ENCODE measurements at places on chromosomes 5 and 9.

GRCh38 chr5:119332978-119333401 is 22.8 kb upstream of the TNFAIP8 start:
- DNase-seq = no peak

- peak; percentile 9 for DNase-seq
Observed at GRCh38 chr9:109166771-109167601, at the start of gene FRRS1L. Gene FRRS1L, minus strand, starts transcription at chr9:109167249. Its CDS starts 111 bp downstream, at chr9:109167138.

- no peak for DNase-seq
Observed at GRCh38 chr9:36744678-36745077, 172.0 kb downstream of the MELK start.

- DNase-seq = no peak
Observed at GRCh38 chr5:6752782-6753181, 39.5 kb downstream of the TENT4A start.

- DNase-seq = no peak
Observed at GRCh38 chr5:123438244-123438643, 15.0 kb upstream of the CEP120 start.

- DNase-seq = no peak
Observed at GRCh38 chr5:135127439-135128240, 93.6 kb upstream of the PITX1 start.

- DNase-seq = no peak
Observed at GRCh38 chr5:173888473-173889131, 453 bp downstream of the CPEB4 start.

- DNase-seq = no peak
Observed at GRCh38 chr5:62473209-62473608, 60.6 kb downstream of the IPO11 start.

GRCh38 chr9:69104830-69105527 is 69.1 kb upstream of the TJP2 start:
- no peak for DNase-seq

DNA sequence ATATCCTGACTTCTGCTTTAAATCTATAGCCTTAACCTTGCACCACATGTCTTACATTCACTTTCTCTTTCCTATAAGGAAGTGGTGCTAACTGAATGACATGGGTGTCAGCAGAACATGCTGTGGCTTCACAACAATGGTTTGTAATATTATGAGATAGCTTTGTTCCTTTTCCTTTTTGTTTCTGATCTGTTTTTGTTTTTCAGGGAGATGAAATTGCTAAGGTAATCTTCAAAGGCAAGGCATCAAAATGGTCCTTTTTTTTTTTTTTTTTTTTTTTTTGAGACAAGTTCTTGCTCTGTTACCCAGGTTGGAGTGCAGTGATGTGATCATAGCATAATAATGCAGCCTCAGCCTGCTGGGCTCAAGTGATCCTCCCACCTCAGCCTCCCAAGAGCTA is 53.6 kb upstream of the RANBP6 start:
- DNase-seq = no peak

- no peak for DNase-seq
Observed at GRCh38 chr9:25648116-25648515, 30.1 kb downstream of the TUSC1 start.

GRCh38 chr9:121798941-121799340 is 147.5 kb downstream of the DAB2IP start:
- no peak for DNase-seq

GRCh38 chr9:133803745-133804144 is 65.6 kb upstream of the SARDH start:
- DNase-seq = no peak

DNA sequence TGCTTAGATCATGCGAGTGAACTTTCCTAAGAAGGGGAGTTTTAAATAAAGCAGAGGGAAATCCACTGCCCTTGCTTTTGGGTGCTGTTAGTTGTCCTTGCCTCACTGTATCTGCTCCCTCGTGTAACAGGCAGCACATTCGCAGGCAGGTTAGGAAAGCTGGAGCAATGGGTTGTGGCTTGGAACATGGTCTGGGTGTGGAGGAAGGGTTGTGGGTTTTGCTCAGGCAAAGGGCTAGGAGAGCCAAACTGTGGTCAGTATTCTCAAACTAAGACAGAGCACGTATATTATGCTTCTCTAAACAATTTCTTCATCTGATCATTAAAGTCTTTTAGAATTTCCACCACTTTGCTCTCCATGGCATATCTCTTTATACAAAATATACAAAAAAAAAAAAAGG is 135.7 kb downstream of the FANCC start:
- no peak for DNase-seq

DNA sequence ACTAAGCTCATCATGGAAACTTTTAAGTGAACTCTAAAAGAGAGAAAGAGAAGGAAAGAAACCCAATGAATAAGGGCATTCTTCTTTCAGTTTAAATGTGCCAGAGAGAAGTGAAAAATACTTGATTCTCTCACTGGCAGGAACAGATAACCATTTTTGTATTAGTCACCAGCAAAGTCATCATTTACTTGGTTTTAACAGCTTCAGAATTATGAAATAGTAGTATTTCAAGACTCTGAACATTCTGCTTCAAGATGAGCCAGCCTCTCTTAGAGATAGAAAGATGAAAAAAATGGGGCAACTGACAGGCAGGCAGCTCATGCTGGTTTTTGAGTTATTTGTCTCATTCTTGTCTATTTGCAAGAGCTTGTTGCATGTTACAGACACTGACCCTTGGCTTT is 103.5 kb downstream of the GCNT1 start:
- no peak for DNase-seq

DNA sequence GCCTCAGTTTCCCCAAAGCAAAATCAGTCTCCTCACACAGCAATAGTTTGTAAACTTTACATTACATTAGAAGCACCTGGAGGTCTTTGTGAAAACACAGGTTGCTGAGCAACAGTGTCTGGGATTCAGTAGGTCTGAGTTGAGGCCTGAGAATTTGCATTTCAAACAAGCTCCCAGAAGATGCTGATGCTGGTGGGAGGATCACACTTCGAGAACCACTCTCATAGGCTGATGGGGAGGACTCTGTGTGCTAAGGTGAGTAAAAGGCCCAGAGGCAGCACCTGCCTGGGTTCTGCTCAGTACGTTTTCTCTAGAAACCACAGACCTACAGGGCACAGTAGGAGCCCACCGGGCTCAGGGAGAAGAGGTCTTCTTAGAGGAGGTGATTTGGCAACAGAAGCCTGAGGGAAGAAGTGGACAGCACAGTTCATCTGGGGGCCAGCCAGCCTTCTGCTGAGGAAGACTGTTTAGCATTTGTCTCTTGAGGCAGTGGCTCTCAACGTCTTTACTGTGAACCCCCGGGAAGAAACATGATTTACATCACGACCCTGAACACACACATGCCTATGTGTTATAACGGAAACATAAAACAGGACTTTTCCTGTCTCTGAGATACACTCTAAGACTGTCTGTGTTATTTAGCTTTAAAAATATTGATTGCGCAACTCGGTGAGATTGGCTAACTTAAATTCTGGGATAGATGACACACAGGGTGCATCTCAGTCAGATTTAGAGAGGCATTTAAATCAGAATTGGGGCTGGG is 24.8 kb upstream of the DENND1A start:
- no peak for DNase-seq

- no peak for DNase-seq
Observed at GRCh38 chr5:133289686-133290367, 238.0 kb downstream of the HSPA4 start.

DNA sequence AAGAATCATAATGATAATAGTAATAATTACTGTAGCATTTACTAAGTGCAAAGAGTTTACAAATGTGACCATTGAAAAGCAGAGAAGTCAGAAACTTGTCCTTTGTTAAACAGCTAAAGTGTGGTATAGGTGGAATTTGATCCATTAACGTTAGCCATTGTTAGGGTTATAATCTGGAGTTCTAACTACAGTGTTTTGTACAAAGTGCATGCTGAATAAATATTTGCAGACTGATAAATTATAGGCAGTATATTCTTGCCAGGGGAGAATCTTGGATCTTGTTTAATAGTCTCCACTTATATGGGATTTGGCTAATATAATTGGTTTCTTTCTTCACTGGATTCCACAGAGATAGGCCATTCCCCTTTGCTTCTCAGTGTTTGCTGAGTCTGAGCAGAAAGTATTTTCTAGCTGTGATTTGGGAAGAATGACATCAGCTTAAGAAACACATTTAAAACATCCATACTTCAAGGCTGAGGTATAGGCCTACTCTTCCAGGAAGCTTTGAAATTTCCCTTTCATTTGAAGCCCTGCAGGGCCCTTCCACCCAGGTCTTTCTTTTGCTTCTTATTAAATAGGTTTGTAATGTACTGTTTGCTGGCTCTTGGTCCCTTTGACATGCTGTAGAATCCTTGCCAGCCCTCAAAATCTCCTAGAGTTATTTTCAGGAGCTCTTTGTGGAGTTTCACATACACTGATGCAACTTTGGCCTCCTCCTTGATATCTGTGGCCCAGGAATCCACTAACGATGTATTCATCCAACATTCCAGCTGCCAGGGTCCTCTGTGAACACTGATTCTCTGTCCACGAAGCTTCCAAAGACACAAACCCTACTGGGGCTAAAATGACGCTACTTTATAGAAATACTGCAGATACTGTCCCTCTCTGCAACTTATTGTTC is 51.4 kb downstream of the ATP10B start:
- DNase-seq = no peak

- no peak for DNase-seq
Observed at GRCh38 chr5:138937392-138938387, 62.6 kb upstream of the LRRTM2 start.

GRCh38 chr5:10987276-10987924 is 226.4 kb upstream of the DAP start:
- DNase-seq = no peak

DNA sequence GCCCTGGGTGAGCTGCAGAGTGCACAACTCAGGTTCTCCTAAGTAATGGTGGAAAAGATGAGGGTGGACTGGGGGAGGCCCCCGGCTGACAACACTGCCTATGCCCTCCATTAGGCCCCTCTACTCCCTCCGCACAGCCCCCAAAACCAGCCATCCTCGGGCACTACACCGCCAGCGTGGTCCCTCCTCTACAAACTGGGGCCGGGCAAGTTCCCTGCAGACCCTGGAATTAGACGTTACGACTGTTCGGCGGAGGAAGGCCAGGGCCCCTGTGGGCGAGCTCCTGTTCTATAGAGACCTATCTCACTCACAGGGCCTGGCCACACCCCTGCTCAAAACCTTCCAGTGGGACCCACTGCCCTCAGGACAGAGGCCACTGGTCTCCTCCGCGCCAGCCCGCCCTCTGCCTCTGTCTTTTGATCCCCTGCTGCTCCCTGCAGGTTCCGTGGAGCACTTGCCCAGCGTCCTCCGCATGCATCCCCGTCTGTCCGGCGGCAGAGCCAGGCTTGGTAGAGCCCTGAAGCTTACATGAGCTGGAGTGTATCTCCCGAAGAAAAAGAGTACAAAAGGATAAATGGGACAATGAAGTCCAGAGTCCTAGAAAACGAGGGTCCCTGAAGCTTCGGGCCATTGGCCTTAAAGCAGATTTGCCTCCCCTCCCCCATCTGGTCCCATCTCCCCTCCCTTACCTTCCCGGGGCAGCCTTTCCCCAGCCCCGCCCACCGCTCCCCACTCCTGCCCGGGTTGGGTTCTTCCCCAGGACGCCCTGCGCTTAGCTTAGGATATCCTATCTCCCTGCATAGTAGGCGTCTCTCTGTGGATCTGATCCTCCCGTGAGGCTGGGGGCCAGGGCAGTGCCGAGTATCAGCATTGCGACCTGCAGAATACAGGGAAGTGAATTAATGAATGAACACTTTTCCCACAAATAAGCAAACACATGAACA is 71.3 kb downstream of the HRH2 start:
- no peak for DNase-seq

DNA sequence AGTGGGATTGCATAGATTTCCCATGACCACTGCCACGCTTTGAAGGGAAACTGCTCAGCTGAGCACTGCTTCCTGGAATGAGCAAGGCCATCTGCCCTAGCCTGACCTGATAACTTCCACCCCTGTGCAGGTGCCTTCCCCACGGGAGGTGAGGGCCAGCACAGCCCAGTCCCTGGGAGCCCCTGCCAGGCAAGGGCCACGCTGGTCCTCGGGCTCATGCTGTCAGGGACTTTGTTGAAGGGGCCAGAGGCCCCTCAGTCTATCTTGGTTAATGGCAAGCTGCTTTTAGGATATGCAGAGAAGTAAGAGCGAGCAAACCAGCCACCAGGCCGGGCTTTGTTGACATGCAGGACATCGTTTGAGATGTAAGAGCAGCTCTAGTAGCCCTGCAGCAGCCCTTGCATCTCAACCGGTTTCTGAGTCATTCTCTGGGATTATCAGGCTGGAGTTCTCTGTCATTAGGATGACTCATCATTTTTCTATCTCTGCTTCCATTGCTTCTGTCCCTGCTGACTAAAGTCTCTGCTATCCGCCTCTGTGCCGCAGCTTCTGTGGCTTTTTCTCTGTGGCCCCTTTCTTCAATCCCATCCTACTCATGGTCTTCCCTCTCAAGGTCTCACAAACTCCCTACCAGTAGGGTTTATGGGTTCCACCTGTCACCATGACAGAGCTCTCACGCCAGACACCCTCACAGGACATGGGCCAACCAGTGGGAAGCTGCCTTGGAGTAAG is 30.6 kb upstream of the IQGAP2 start:
- DNase-seq = no peak

- DNase-seq = no peak
Observed at GRCh38 chr5:158753354-158753753, 346.4 kb downstream of the EBF1 start.

DNA sequence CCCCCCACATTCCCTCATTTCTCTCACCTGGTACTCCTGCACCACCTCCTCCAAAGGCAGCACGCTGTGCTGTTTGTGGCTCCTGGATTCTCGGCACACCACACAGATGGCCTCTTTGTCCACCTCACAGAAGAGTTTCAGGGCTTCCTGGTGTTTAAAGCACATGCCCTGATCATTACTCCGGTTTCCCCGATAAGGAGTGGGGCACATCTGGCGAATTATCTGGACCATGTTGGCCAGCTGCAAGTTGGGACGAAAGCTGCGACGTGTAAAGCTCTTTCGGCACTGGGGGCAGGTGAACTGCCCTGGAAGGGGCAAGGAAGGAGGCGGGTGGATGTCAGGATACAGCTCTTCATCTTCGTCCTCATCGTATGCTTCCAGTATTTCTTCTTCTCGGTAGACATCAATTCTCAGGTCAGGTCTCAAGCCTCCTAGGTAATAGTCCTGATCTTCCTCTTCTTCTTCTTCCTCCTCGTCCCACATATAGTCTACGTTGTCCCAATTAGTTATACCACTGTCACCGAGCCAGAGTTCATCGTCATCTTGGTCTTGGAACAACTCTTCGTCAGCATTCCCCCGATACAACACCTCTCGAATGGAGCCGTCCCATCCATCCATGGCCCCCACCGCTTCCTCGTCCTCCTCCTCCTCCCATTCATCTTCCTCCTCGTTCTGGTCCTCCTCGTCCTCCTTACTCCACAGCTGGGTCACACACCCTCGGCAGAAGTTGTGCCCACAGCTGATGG is 796 bp downstream of the TRIM52 start:
- DNase-seq = no peak

GRCh38 chr5:35228310-35228709 is 2.0 kb downstream of the PRLR start:
- DNase-seq = no peak

- no peak for DNase-seq
Observed at GRCh38 chr5:94900006-94900505, 281.6 kb downstream of the SLF1 start.

DNA sequence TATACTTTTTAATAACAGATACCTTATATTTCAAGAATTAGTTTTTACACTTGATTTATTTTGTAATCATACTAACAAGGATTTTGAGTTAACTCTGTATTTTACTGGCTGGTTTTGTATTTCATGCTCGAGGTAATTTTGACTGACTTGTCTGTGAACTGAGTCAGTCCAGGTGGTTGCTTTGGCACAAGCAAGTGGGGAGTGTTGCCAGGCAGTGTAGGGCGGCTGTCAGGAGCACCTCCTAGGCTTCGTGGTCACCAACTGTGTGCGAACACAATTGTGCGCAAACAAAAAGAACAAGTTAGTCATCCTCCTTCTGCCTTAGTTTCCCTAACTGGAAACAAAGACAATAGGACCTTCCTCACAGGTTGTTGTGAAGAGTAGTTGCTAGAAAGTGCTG is 286.3 kb downstream of the ADGRV1 start:
- DNase-seq = no peak
